ENCODE measurements at places on chromosomes 1 and 21. TPM values are rescaled to one million over a fixed set of nuclear protein-coding genes. Genes with fewer than 3 reads are reported as not detected.

DNA sequence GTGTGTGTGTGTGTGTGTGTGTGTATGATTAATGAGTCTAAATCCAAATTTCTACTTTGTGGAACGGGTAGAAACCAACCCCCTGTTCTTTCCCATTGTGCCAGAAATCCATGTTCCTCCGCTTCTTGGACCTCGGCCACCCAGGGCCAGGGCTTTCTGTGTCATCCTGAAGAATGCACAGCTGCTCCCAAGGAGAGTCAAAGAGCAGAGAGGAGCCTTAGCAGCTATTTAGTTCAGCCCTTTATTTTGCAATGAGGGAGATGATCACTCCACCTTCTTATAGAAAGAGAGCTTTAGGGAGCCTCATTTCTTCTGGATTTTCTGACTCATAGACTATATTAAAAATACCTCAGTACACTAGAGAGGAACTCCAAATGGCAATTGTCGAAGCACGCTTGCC, 489.3 kb upstream of the VAMP3 start:
- DNase-seq, result no peak

DNA sequence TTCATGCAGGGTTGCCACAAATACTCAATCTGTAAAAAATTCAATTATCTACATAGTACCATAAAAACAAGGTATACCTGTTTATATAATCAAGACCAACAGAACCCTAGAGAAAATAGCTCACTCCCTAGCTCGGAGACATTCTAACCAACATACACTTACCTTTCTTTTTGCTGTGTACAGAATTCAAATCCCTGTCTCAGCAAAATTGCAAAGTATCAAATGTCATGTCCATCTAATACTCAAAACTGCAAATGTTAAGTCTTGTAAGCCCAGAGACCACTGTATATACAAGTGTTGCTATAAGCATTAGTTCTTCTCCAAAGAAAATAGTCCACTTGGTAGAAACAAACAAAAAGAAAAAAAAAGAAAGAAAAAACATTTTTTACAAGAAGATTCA, 16.2 kb upstream of the SELE start:
- no peak for DNase-seq

GRCh38 chr1:39656391-39656790, 15.5 kb downstream of the NT5C1A start:
- no peak for DNase-seq

DNA sequence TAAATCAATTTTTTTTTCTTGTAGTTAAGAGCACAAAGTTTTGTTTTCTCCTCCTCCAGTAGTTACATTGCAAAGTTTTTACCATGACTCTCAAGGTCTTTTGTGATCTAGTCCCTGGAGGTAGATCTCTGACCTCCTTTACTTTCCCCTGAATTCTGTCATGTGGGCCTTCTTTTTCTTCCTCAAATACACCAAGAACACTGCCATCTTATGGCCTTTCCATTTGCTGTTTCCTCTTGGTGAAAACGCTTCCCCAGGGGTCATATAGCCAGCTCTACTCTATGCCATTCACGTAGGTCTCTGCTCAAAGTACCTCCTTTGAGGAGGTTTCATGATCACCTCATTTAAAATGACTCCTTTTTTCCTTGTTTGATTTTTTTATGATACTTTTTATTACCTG, 2.7 kb downstream of the DDX20 start:
- no peak for DNase-seq

The LCE1A gene
- total RNA-seq, result not detected
